Stomach (tissue), 19 donors: ENCODE measurements at places on chromosomes 4 and X.

DNA sequence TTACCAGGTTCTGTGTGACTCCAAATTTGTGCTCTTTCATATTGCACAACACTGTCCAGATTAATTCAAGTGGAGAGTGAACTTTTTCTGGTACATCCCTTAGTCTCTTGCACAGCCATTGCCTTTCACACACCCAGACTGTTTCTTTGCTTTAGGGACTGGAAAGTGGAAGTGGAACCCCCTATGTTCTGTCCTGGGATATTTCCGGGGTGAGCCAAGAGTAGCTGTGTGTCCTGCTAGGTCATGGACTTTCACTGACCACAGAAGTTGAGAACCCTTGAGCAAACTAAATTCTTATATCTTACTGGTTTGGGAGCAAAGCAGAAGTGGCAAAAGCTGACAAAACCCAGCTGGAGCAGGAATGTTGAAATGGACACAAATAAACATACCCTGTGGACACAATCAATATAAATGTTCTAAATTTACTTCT, 10.3 kb upstream of the VSIG4 start:
- no peak for DNase-seq

DNA sequence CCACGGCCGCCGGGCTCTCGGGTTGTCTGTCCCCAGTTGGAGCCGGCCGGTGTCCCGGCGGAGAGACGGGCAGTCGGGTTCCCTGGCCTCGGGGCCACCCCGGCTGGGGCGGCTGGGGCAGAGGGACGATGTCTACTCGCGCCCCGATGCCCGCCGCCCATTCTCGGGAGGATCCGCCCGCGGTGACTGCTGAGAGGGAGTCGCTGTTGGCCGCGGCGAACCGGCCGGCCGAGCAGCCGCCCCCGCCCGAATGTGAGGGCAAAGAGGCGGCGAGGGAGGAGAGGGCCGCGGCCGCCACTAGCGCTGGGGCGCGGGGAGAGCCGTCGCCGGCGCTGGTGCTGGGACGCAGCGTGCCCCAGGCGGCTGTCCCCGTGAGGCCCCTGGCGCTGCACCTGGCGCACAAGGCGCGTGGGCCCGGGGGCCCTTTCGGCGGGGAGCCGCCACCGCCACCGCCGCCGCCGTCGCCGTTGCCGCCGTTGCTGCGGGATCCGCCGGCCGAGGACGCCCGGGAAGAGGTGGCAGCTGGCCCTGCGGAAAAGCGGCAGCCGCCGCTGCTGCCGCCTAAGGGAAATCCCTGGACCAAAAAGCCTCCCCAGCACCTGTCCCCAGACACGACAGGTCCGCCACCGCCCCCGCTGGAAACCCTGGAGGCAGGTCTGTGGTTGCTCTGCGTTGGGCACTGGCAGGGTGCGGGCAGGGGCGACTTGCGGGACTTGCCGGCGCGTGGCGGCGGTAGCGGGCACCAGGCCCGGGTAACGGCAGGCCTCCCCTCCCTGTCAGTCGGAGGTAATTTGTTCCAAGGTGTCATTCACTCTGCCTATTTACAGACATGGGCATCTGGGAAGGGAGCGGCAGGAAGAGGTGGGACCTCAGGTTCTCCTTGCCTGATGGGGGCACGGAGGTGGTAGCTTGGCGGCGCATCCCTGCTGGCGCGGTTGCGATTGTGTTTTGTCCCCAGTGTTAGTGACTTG, 739 bp downstream of the LARP1B start:
- DNase-seq: peak; percentile 87

DNA sequence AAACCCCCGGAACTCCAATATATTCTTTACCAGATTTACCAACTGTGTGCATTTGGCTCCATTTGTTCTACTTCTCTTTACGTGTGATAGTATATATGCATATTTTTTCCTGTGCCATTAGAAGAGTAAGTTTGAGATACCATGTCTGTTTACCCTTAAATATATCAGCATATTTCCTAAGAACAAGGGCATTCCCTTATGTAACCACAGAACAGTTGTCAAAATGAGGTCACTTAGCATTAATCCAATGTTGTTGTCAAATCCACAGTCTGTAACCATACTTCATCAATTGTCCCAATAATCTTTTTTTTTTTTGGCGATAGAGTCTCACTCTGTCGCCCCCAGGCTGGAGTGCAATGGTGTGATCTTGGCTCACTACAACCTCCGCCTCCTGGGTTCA, 55.2 kb downstream of the TBC1D14 start:
- no peak for DNase-seq

GRCh38 chrX:47232803-47233332, at the start of gene USP11:
USP11 (plus strand) TSS chrX:47233009; CDS start chrX:47233044, 35 bp downstream.
- peak; percentile 89 for DNase-seq

DNA sequence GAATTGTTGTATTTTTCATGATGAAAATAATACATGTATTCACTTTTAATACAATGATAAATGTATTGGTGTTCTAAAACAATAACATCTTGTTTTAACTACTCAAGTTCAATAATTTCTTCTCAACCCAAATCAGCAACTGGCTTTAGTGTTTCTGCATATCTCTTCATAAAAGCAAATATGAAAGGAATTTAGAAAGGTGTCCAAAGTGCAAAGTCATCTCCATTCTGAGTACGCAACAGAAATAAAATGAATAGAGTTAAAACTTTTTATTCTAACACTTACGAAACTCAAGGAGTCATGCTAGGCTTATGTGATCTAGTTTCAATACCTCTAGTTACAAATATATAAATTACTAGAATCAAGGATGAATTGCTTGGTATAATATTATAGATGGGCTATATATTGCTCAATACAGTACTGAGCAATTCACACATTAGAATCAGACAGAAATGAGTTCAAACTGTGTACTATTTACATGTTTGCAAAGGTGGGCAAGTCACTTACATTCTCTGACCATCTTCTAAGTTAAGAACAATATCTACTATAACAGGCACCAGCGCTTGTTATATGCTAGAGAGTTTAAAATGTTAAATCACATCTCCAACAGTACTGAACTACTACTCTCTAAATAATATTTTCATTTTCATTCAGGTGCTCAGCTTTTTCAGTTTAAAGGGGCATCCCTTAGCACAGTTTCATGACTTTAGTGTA, 51.5 kb downstream of the PPA2 start:
- DNase-seq: no peak

- no peak for DNase-seq
Observed at GRCh38 chrX:19627081-19627480, 111.8 kb upstream of the MAP3K15 start.

GRCh38 chr4:124415146-124415545, 297.4 kb downstream of the ANKRD50 start:
- DNase-seq: no peak

- no peak for DNase-seq
Observed at GRCh38 chrX:47172549-47172948, 21.1 kb upstream of the UBA1 start.

GRCh38 chrX:119826399-119826959, 26.3 kb downstream of the UPF3B start:
- DNase-seq: peak; percentile 6

GRCh38 chr4:1105662-1106061, 7.7 kb downstream of the RNF212 start:
- DNase-seq: no peak

DNA sequence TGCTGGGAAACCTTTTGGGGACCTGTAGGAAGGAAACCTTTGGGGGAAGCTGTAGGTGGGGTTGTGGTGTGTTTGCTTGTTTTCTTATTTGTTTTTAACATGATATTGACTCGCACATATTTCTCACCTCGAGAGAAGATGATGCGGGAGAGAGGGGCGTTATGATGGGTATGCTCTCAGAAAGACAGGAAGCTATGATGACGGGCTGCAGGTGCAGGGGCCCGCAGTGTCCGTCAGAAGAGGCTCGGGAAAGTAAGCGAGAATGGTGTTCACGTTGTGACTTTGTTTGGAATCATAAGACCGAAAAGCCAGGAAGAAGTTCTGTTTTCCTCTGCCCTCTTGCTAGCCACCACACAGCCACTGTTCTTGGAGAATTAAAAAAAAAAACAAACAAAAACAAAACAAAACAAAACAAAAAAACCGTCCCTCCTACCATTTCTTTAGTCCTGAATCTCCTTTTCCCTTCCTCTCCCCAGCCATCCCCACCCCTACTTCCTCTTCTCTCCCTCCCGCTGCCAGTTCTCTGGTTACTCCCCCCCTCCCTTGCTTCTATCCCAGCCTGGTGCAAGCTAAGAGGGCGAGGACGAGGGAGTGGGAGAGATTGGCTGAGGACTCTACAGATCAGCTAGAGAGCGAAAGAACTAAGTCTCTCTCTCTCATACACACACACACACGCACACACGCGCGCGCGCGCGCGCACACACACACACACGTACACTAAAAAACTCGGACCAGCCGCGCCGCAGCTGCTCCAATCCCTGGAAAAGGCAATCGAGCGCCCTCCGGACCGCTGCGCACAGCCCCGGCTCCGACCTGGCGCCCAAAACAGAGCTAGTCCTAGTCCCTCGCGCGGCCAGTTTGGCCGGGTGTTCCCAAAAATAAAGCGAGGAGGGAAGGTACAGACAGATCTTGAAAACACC, at the start of gene BMP3:
TSS of gene BMP3 (plus strand) at position 648 of the 920 bp plus-strand sequence. CDS start 577 bp downstream, outside the sequence.
- no peak for DNase-seq

- no peak for DNase-seq
Observed at GRCh38 chrX:19057856-19058255, 64.4 kb downstream of the ADGRG2 start.

GRCh38 chr4:71290074-71290473, 48.7 kb upstream of the SLC4A4 start:
- no peak for DNase-seq

DNA sequence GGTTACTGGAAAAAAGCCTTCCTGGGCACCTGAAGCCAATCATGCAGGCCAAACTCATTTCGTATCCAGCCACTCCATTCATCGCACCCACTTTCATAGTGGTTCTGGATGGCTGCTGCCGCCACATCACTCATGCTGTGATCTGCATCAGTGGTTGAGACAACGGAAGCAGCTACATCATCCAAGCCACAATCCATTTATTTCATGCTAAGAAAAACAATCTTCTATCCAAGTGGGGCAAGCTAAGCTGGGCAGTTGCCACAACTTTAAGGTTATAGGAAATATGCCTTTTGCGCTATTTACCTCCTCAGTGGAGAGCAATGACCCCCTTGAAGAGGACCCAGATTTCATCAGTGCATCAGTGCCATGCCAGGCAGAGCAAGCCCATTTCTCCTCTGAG, 124.6 kb downstream of the GRIA3 start:
- DNase-seq: no peak

DNA sequence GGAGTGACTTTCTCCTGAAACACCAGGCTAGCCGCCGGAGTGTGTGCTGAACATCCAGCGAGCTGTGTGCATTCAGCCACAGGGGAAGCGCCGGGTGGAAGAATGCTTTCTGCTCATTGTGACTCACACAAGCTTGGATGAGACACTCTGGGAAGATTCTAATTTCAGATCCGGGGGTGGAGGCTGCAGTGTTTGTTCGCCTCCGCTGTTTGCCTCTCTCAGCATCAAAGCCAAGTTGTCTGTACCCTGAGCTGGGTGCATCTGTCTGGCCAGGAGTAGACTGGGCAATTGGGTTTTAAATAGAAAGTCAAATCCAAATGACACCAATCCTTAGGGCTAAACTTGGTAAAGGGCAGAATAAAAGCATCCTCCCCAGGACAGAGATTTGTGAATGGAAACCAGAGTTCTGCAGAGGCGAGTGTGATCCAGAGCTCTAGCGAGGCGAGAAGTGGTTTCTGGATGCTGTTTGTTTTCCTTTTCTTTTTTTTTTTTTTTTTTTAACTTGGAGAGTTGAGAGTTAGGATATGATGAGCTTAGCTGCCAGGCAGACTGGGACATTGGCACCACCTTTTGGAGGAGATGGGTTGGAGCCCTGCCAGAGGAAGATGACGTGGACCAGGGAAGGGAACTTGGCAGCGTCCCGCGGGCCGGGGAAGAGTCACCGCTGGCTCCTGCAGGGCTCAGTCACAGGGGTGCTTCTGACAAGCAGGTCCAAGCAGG, 196.0 kb upstream of the PSAPL1 start:
- no peak for DNase-seq

DNA sequence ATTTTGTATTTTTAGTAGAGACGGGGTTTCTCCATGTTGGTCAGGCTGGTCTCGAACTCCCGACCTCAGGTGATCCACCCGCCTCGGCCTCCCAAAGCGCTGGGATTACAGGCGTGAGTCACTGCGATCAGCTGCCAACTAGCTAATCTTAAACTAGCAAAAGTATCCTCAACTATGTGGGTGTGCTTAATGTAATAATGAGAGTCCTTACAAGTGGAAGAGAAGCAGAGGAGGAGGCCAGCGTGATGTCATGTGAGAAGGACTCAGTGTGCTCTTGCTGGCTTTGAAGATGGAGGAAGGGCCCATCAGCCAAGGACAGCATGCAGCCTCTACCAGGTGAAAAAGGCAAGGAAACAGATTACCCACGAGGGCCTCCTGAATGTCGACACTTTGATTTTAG, 19.6 kb downstream of the SCD5 start:
- no peak for DNase-seq

DNA sequence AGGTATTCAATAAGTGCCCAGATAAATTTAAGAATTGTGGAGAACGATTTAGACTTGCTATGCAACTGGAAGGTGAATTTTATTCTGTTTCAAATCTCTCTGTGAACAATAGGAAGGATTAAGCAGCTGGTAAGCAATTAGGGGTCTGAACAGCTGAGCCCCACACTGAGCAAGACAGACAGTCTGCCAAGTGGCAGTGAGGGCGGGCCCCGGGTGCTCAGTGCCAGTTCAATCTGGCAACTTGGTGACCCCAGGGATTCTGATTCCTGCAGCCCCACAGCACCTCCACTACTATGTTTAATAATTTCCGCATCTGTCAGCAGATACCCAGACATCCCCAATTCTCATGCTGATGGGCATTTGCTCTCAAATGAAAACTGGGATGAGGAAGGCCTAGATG, 317.3 kb downstream of the PPP1R2C start:
- DNase-seq: no peak

DNA sequence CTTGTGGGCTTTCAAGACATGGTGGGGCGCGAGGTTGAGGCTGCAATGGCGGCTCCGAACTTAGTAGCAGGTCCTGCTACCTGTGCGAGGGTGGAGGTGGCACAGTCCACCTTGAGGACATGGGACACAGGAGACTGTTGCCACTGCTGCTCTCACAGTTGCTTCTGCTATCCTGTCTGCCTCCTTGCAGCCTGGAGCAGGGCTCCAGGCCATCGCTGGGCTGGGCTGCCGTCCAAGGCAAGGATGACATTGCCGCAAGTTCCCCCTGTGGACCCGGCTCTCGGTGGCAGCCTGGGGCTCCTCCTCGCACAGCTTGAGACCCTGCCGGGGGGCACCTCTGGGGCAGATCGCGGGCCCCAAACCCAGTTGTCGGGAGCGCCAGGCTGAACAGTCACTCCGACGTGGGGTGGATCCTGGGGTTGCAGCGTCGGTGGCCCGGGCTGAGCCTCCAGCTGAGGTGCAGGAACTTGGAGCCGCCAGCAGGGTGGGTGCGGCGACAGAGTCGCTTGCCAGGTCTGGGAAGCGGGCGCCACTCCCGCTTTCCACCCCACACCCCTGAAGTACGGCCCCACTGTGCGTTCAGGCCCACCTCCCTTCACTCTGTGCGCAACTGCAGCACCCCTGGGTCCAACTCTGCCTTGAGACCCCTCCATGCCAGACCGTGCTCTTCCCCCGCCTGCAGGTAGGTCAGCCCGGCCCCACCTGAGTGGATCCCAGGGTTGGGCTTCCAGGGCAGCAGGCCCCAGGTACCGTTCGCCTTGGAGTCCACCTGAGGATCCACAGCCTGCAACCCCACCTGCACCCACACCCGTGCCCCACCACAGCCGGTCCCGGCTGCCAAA, 192.7 kb upstream of the NUDT6 start:
- no peak for DNase-seq

GRCh38 chr4:152672206-152673092, 7.3 kb downstream of the TMEM154 start:
- no peak for DNase-seq

GRCh38 chr4:7375427-7375826, 59.3 kb downstream of the PSAPL1 start:
- DNase-seq: no peak
